ENCODE measurements at places on chromosomes 13 and 19. TPM values are rescaled to one million over a fixed set of nuclear protein-coding genes. Genes with fewer than 3 reads are reported as not detected.

DCAF15 gene
- 32.6 TPM for total RNA-seq

SLC1A6 gene
- not detected for total RNA-seq

FCER2 gene
- total RNA-seq, result not detected

ERICH6B gene
- total RNA-seq, result not detected

DPY19L3 gene
- 8.3 TPM for total RNA-seq

ARHGAP33 gene
- total RNA-seq, result 3.8 TPM

KCNJ14 gene
- 0.49 TPM for total RNA-seq

FCHO1 gene
- 8.8 TPM for total RNA-seq

MUC16 gene
- not detected for total RNA-seq

KANK3 gene
- total RNA-seq, result 0.35 TPM

F10 gene
- not detected for total RNA-seq

DNA sequence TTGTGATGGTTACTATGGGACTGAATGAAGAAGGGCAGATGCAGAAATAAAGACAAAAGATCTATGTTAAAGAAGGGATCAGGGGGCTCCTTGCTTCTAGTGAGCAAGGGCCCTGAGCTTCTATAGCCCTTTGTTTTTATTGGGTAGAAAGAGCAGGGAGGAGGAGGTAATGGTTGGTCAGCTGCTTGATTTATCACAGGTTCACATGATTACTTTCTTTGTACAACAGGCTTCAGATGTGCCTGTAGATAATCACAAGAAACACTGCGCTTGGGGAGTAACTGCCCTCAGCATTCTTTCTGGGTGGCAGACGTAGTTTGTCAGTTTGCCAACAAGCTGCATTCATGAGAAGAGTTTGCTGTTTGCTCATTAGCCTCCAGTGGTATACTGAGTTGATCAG is 4.8 kb upstream of the ZNF439 start:
- DNase-seq, result no peak

GRCh38 chr19:41811036-41811435 is 14.6 kb downstream of the CEACAM3 start:
- DNase-seq, result no peak

- DNase-seq, result no peak
Observed at GRCh38 chr19:5687360-5688198, 2.5 kb upstream of the RPL36 start.

- peak; percentile 80 for DNase-seq
Observed at GRCh38 chr19:43901395-43902390, 33.4 kb downstream of the ZNF45 start.

DNA sequence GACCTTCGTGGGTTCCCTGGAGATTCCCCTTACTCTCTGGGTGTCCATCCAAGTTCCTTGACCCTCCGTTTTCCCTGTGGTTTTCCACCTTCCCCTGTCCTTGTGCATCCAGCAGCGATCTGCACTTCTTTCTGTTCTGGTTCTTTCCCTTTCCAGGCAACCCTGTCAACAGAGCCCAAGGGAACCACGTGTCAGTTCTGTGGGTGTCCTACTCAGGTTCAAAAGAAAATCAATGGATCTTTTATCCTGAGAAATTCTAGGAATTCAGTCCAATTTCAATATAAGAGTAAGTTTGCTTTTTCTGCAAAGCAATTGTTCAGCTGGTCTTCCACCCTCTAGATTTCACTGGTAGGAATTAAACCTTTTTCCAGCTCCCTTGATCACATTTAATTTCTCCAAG is 1394.8 kb upstream of the SLC10A2 start:
- no peak for DNase-seq

- no peak for DNase-seq
Observed at GRCh38 chr13:113192279-113192678, 16.2 kb downstream of the PCID2 start.

- DNase-seq, result no peak
Observed at GRCh38 chr13:53732664-53733063, 704.1 kb downstream of the OLFM4 start.

- no peak for DNase-seq
Observed at GRCh38 chr19:17741456-17741855, 9.8 kb upstream of the FCHO1 start.

DNA sequence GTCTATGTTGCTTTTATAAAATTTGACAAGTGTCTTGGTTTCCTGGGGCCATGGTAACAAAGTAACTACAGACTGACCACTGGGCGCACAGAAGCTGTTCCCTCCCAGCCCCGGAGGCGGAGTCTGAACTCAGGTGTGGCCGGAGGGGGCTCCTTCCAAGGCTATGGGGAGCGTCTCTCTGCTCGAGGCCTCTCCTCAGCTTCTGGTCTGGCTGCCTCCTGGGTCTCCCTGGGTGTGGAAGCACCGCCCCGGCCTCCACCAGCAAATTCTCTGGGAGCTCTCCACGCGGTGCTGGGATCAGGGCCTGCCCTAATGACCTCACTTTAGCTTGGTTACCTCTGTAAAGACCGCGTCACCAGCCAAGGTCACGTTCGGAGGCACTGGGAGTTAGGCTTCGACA is 45.7 kb upstream of the F7 start:
- DNase-seq, result no peak

- no peak for DNase-seq
Observed at GRCh38 chr13:21970172-21970571, 299.3 kb downstream of the FGF9 start.

- DNase-seq, result no peak
Observed at GRCh38 chr19:33054623-33055022, 10.1 kb downstream of the RHPN2 start.

DNA sequence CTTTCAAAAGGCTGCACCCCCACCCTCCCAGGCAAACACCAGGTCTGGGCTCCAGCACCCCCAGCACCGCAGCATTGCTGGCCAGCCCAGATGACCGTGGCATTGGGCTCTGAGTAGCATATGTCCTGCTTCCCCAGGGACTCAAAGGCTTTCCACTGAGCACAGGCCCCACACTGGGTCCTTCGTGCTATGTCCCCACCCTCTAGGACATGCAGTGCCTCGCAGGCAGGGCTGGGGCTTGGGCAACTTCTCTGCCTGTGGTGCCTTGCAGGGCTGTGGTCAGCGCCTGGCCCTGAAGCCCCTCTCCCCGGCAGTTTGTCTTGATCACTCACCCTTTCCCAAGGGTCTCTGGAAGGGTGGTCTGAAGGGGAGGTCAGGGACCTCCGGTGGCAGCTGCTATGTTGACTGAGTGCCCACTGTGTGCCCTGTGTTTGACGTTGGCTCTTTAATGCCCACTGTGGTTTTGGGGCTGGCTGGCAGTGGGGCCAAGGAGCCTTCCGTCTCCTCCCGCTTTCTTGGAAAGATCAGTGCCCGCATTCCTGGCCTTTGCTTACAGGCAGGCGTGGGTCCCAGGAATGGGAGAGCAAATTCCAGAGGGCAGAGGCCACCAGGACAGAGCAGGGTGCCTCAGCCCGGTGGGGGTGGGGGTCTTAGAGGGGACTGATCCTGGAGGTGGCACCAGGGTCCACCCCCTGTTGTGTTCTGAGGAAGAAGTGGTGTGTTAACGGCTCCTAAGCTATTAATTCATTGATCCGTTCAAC is 20.3 kb upstream of the CRTC1 start:
- DNase-seq, result no peak

DNA sequence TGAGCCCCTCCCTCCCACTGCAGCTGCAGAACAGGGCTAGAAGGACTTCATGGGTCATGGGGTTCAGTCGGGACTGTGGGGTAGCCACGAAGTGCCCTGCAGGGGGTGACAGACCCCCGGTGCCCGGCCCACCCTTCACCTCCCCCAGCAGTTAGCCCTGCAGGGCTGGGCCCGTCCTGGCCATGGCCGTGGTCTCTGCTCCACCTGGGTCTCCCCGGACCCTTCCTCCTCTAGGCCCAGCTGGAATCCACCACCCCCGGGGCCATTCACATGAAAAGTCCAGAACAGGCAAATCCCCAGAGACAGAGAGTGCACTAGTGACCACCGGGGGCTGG is 17.3 kb downstream of the MKNK2 start:
- no peak for DNase-seq

DNA sequence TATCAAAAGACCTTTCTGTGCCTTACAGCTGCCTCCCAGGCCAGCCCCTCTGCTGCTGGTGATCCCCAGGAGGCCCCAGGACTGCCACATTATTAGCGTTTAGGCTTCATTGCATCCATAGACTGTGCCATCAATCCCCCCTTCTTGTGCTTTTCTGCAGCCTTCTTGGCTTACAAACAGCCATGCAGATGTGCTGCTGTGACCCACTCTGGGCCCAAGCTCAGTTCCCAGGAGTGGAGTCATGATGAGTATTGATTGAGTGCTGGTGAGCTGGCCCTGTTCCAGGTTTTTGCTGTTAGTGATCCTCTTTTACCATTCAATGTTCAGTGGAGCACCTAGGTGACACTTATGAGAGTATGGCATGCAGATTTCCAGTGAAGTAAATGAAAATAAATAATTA is 59.9 kb upstream of the SLAIN1 start:
- no peak for DNase-seq

DNA sequence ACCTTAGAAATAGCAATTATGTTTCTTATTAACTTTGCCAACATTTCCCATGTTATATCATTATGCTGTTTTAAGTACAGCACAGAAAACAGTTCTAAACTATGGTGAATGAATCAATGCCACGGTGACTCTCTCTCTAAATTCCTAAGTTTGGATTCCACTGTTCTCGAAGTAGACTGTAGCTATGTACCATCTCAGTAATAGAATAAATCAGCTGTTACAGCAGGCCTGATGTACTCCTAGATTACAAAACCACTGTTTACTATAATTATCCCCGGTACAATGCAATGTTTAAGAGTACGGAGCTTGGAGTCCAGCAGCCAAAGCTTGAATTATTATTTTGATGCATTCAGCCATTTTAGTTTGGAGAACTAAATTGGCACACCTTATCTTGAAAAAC is 476.3 kb upstream of the SLITRK1 start:
- DNase-seq, result no peak

DNA sequence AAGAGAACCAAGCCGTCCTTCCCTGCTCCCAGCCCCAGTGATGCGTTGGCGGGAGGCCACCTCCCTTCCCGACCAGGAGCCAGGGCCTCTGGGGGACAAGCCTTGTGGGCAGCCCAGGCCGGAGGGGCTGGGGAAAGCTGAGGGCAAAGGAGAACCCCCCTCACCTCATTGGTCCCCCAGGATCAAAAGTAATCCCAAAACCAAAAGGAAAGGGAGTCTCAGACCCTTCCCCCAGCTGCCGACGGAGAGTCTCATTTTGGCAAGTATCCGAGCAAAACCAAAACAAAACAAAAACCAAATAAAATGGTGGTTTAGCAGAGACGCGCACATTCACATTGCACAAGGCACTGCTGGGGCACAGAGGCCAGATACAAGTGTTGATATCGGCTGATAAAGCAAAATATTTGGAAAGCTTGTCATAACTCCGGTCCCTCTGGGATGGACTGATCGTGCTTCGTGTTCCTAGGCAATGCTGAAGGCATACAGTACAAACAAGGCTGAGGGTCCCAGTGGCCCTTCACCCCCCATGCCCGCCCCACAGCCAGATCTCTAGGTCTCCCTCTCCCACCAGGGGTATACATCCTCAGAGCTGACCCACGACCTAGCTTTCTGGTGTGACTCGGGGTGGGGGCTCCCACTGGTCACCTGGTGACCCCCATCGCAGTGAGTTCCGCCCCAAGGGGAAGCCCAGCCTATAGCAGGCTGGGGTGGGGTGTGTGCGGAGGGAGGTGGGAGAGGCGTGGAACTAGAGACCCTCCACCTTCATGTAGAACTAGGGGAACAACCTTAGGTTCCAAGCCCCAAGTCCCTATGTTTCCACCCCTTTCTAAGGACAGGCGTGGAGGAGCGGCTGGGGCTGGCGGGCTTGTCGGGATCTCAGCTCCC is 2.1 kb downstream of the CEBPA start:
- DNase-seq, result no peak

- DNase-seq, result peak; percentile 92
Observed at GRCh38 chr19:13621413-13621812, 115.1 kb upstream of the CACNA1A start.

DNA sequence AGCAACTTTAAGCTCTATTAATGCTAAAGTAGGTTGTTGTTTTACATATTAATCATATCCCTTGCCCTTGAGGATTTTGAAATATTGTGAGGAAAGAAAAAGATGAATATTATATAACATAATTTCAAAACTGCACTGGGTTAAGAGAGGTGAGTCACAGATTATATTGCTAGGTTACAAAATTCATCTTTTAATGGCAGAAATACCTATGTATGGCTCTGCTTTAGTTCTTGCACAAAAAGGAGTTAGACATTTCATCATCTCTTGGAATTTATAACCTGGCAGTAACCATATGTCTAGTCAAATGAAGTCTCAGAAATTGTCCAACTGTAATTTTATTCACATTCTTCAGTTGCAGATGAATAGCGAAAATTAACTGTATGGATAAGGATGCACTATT is 2041.1 kb downstream of the OLFM4 start:
- peak; percentile 0 for DNase-seq
